Substantia nigra (tissue), 51 donors: ENCODE measurements at places on chromosomes 2 and 18.

- DNase-seq = no peak
Observed at GRCh38 chr2:191610756-191611155, 67.2 kb upstream of the NABP1 start.

GRCh38 chr2:56314796-56315195 is 131.0 kb downstream of the CCDC85A start:
- no peak for DNase-seq

GRCh38 chr18:77131652-77132368 is 773 bp downstream of the MBP start:
- DNase-seq = no peak

DNA sequence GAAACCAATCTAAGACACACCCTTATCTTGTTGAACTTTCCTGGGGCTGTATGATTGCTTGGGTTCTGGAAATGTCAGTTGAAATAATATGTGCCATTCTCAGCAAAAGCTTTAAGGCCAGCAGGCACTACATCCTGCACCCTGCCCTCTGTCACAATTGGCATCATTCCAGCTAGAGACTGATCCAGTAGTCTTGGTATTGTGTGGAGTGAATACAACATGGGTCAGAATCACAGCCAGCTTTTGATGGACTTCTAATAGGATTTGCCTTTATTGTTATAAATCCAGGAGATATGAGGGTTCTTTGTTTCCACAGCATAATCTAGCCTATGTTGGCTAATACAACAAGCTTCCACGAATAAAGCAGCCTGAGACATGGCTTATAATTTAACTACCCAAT is 617.0 kb upstream of the CDH2 start:
- DNase-seq = no peak

DNA sequence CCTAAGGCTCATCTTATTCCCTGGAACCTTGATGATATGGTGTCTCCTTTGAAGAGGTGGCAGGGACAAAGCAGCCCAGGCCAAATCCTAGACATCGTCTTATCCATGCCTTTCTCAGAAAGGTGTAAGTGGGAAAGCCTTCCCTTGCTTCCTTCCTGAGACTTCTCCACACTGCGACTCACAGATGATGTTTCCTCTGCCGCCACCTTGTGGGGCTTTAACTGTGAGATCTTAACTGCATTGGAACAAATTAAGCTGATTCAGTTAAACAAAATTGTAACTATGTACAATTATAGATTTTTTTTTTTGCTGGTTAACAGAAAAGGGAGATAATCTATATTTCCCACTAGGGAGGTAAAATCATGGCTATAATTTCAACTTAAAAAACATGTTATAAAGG is 10.0 kb upstream of the GCA start:
- DNase-seq = no peak

DNA sequence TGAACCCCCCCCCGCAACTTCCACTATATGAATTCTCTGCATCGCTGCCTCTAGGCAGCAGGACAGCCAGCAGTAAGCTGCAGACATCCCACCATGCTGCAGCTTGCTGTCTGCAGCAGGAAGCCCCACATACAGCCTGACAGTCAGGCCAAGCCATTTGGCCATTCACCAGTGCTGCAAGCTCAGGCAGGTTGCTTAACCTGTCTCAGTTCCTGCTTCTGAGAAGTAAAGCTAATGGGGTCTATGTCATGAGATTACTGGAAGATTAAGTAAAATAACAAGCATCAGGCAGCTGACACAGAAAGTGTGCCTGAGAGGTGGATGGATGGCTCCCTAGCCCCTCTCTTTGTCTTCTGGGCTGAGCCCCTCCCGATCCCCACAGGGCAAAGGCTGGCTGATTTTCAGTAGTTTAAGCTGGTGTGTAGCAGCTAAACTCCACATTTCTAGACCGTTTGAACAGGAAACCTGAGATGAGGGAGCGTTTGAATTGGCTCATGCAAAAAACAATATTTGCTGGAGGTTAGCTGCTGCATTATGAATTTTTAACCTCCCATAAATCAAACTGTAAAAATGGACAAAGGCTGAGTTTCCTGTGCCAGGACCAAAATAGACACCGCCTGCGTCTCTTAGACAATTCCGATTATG is 193.8 kb upstream of the ARL4C start:
- DNase-seq = no peak

DNA sequence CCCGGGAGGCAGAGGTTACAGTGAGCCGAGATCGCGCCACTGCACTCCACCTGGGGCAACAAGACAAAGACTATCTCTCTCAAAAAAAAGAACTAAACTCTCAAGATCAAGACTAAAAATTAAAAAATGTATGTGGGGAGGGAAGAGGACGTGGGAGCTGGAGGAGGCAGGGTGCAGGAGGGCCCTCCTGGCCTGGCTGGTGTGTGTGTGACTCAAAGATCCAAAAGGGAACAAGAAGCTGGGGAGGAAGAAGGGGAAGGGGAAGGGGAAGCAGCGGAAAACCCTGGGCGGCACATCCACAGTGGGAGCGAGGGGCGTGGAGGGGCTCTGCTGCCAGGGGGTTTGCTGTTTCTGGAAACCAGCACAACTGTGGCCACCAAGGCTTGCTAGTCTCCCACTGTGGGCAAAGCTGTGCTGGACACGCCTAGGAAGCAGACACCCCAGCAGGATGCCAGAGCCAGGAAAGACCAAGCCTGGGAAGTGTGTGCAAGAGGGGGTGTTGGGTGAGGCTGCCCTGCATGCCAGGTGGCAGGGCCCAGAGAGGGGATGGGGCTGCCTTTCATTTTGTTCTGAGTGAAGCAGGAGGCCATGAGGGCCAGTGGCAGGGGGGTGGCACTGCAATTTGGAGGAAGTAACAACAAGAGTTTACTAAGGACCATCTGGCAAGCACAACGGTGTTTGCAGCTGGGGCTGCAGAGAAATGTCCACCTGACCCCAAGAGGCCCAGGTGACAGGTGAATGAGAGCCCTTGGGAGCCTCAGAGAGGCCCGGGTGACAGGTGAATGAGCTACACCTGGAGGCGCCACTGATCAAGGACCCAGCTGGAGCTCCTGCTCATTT is 44.5 kb downstream of the ANO7 start:
- DNase-seq = no peak

DNA sequence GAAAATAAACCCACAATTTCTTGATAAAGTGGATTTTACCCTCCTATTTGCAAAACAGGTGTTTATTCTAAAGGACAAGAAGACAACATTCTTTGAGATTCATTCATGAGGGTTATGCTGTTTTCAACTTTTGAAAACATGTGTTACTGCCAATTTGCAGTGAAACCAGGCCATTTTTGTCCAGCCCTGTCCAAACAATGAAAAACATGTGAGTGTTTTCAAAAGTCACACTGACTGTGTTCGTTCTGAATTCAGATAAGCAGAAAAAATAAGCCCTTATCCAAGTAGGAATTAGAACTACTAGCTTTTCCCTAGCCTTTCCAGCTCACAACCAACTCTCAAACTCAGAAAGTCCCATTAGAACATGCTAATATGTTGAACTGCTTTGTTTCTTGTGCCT is 148.1 kb upstream of the PID1 start:
- DNase-seq = no peak

GRCh38 chr2:43221124-43221762 is 5.2 kb downstream of the ZFP36L2 start:
- DNase-seq = no peak

DNA sequence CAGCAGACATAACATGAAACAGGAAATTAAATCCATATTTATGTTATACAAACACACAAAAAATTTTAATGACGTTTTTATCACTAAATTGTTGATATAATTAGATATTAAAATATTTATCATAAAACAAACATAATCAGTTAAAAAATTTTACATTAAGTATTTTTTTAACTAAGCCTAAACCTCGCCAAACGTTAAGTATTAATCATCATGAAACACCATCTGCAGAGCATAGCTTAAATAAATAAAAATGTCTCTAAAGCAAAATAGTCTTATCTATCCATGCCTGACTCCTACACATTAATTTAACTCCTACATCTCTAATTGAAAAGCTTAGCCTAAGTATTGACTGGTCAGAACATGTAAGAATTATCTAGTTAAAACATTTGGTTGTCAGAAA is 271.6 kb upstream of the RND3 start:
- DNase-seq = no peak

- DNase-seq = no peak
Observed at GRCh38 chr2:42182654-42183308, 13.6 kb downstream of the EML4 start.

- DNase-seq = no peak
Observed at GRCh38 chr2:25617948-25618646, 55.3 kb downstream of the DTNB start.

- DNase-seq = no peak
Observed at GRCh38 chr18:9419956-9420631, 55.2 kb upstream of the RALBP1 start.

DNA sequence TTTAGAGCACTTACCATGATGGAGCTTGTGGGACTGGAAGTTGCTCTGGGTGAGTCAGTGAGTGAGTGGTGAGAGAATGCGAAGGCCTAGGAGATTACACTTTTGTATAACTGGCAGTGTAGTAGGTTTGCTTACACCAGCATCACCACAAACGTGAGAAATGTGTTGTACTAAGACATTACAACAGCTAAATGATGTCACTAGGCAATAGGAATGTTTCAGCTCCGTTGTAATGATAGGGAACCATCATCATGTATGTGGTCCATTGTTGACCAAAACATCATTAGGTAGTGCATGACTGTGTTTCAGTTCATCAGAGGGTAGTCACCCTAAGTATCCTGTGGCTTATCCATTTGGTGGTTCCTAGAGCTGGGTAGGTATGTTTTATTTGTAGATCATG is 11.9 kb downstream of the ZNF407 start:
- no peak for DNase-seq

- no peak for DNase-seq
Observed at GRCh38 chr2:109376115-109376514, 237.7 kb downstream of the SEPTIN10 start.

- no peak for DNase-seq
Observed at GRCh38 chr2:86221066-86221684, 21.9 kb downstream of the MRPL35 start.

GRCh38 chr2:2879781-2880180 is 497.8 kb downstream of the EIPR1 start:
- DNase-seq = no peak

DNA sequence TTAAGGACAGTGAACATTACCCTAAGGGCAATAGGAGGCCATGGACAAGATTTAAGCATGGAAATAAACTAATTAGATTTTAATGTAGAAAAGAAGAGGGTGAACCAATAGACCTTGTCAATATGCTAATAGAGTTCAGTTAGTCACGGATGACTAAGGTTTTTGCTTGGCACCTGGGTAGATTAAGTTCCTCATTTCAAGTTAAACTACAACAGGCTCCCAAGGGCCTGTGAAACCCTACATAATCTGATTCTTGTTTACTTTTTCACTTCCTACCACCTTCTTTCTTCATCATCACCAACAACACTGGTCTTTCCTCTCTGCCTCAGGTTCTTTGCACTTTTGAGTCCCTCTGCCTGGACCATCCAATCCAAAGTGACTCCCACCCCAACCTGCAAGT is 14.8 kb downstream of the SP110 start:
- no peak for DNase-seq

GRCh38 chr2:11478899-11479605 is 13.1 kb upstream of the E2F6 start:
- no peak for DNase-seq

DNA sequence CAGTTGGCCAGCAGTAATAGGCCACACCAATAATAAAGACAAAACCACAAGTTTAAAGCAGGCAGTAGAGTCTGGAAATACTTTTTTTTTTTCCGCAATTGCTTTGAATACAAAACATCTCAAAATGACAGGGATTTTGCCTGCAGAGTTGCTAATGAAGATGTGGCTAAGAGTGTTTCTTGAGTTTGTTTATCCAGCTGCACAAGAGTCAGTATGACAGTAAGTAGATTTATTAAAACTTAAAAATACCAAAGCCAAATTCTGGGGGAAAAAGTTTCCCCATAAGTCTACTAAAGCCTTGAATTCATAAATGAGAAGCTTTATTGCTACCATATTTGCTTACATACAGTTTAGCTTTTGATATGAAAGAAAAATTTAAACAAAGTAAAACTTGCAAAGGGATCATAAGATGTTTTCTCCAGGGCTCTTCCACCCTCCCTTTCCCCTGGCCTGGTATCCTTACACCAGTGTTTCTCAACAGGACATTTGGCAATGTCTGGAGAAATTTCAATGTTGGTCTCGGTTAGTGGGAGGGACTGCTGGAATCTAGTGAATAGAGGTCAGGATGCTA is 3.9 kb upstream of the DSEL start:
- no peak for DNase-seq

GRCh38 chr2:15782009-15782751 is 158.2 kb upstream of the MYCN start:
- no peak for DNase-seq

- no peak for DNase-seq
Observed at GRCh38 chr18:42185486-42185885, 230.5 kb downstream of the PIK3C3 start.

GRCh38 chr2:73762571-73762970 is 17.3 kb downstream of the DUSP11 start:
- no peak for DNase-seq

GRCh38 chr2:220748875-220749479 is 823.1 kb downstream of the EPHA4 start:
- no peak for DNase-seq

DNA sequence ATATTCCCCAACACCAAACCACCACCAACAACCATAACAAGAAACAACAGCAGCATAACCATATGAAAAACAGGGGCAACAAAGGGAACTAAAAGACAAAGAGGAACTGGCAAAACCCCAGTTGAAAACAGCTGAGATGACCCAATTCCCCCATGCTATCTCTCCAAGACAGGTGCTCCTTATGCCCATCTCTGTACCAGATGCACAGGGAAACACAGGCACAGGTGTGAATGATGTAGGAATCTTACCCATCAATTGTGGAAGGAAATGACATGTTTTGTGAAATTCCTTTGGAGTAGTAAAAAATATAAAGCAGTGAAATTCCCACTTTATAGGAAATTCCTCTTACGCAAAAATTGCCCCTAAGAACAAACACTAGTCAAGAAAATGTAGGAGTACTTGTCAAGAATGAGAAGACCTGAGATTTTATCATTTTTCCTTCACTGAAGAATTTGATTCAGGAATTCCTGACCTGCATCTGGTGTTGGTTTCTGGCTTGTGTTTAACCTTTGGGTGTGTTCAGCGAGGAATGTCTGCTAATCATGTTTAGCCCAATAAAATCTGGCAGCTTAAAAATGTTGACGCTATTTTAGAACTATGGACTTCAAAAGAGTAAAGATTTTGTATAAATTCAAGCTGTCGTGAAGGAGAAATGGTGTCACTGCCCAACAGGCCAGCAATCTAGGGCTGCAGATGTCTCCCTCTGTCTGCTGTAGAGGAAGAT is 67.7 kb upstream of the ARHGAP28 start:
- no peak for DNase-seq
